ENCODE measurements at places on chromosomes 7 and 10.

- DNase-seq = peak; percentile 47
Measured at GRCh38 chr7:17236603-17237002, 61.8 kb upstream of the AHR start.

GRCh38 chr7:24835643-24836042, 78.4 kb upstream of the GSDME start:
- no peak for DNase-seq

DNA sequence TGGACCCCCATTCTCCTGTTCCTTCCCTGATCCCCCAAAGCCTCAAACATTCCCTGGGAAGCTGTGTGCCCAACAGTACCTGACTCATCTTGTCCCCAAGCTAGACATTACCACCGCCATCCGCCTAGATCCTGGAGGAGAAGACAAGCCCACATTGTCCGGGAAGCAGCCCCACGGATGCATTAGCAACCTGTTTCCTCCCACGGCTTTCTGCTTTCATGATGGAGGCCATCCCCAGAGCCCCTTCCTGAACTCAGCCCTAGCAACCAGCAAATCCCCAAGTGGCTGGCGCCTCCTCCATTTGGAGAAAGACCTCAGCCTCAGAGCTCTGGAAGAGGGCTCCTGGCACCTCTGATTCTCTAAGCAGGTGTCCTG, 2.3 kb upstream of the SLC29A3 start:
- no peak for DNase-seq

GRCh38 chr7:139727151-139727705, 50.6 kb downstream of the HIPK2 start:
- peak; percentile 31 for DNase-seq

Data from lung microvascular endothelial cell (primary cell).